ENCODE measurements at places on chromosomes 13 and 19.

GRCh38 chr19:53576941-53577653 lies 39.2 kb downstream of the ZNF331 start:
- no peak for DNase-seq

DNA sequence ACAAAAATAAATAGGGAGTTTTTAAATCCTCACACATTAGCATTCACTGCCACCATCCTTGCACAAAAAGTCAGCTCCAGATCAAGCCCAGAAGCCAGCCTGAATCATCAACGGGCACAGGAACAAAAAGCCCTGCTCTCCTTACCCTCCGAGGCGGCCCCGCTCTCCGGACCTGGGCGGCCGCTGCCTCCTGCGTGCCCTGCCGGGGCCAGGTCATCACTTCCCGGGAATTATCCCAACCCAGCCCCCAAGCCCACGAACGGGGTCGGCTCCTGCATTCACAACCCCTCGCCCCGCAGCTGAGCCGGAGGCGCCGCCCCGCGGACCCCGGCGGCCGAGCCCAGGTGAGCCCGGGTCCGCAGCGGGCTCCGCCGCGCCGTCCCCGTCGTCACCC lies 754 bp downstream of the DNAJB1 start:
- DNase-seq, result no peak

GRCh38 chr19:8212212-8212611 lies 3.0 kb downstream of the CERS4 start:
- DNase-seq, result no peak

DNA sequence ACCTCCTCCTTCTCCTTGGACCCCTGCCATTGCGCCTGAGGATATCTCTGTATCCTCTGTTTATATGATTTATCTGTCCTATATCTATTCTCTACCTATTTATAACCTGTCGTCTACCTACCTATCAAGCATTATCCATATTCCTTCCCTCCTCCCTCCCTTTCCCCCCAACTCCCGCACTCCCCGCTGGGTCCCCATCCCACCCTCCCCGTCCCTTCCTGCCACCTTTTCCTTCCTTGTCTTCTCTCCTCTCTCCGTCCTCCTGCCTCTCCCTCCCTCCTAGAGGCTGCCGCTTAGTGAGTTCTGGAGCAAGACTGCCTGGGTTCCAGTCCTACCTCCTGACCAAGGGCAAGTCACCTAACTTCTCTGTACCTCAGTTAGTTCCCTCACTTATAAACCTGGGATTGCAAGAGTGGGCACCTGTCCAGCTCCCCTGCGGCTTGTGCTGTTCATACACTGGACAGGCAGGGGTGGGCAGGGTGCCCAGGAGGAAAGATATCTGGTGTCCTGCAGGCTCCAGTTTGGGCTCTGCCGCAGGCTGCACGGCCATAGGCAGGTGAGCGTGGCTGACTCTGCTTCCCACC lies 16.1 kb downstream of the TTYH1 start:
- DNase-seq, result no peak

DNA sequence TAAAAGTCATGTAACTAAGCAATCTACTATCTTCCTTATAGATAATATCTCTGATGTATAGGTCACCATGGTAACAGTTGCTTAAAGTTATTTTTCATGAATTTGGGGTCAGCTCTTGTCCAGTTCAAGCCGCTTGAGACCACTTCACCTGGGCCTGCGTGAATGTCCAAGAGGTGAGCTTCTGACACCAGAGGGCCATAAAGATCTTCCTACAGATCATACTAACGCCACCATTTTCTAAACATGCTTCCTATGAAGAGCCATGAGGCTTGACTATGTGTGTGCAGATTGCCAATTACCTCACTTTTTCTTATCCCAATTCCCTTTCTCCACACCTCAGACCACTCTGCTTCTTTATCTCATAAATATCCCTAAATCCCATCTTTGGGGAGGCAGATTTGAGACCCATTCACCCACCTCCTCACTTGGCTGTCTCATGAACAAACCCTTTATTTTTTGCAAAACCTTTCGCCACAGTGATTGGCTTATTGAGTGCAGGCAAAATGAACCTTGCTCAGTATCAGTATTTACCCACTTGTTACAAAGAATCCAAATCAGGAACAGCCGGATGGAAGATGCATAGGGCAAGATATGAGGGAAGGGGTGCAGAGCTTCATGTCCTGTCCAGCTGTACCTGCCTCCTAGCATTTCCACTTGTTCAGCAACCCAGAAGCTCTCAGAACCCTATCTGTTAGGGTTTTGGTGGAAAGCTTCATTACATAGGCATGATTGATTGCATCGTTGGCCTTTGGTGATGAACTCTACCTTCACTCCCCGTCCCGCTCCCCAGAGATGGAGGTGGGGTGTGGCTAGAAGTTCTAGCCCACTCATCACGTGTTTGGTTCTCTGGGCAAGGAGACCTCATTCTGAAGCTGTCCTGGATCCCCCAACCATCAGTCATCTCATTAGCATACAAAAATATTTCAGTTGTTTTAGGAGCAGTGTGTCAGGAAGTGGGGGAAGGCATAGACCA lies 34.2 kb downstream of the FAM187B start:
- no peak for DNase-seq

DNA sequence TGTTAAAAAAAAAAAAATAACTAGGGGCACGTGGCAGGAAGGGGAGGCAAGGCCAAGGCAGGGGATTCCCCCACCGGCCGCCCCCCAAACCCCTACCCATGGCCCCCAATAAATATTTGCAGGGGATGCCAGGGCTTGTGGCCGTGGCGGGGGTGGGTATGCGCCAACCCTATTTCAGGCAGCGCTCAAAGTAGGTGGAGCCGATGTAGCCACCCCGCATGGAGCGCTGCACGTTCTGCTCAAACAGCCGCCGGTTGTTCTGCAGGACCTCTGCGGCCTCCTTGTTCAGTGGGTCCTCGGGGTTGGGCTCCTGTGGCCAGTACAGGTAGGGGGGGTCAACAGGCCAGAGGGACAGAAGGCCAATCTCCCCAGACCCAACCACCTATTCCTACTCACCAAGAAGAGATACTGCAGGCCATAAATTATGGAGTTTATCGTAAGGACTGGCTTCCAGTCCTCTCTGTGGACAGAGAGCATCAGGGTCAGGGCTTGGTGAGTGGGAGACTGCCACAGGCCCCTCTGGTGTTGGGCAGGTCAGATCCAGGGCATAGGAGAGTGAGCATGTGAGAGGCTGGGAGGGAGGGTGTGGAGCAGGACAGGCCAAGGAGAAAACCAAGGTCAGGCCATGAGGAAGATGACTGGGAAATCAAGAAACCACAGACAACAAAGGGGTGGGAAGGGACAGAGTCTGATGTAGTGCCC lies 1.2 kb upstream of the CHMP2A start:
- no peak for DNase-seq

Data from activated CD4-positive, alpha-beta T cell treated with anti-CD3 and anti-CD28 coated beads for 48 hours (primary cell).